ENCODE measurements at places on chromosomes 5 and 9.

GRCh38 chr5:90557391-90557790, 1.2 kb upstream of the ADGRV1 start:
- no peak for DNase-seq

- no peak for DNase-seq
Measured at GRCh38 chr5:163345216-163345615, 92.2 kb upstream of the CCNG1 start.

- DNase-seq, result peak; percentile 31
Measured at GRCh38 chr9:13013991-13014883, 239.4 kb downstream of the LURAP1L start.

GRCh38 chr9:8760000-8760767, 960.6 kb upstream of the DMAC1 start:
- no peak for DNase-seq

DNA sequence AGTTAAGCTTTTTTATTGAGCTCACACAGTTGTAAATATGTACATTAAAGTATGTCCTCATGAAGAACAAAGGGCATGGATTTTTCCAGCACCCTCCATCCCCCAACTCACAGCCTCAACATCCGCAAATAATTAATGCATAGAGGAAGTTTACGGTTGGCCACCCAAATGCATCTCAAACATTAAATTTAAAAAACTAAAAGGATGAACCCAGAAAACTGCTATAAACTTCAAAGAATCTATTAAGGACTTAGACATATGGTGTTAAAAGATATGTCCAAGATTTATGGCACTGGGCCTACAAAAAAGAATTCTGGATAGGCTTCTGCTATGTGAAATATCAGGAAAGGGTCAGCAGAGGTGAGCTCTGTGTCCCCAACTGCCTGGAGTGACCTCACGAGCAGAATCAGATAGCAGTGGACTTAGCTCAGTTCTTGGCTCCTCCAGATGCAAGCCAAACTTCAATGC, 54.0 kb upstream of the TNC start:
- no peak for DNase-seq

- no peak for DNase-seq
Measured at GRCh38 chr9:91734371-91734981, 215.6 kb downstream of the ROR2 start.

DNA sequence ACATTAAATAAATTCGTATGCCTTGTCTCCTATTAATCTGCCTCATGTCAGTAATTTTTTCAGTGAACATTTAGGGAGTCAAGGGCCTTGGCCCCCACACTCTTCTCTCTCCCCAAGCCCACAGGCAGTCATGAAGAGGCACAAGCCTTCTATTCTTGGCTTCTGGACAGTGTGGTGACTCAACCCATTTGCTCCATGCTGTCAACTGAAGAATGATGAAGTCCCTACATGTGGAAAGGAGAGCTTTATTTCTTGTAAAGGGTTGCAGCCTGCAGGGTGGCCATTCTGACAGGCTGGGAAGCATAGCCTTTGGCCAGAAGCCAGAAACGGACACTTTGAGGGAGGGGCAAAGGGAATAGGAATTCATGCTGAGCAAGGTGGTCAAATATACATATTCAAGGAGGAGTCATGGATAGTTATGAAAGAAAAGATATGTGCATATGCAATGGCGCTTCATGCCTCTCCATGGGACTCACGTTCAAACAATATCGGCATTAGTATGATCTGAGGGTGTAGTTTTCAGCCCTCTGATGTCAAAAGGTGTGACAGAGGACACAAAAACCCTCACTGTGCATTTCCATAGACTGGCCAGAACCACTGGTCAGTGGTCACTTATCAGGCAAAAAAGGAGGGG, 31.3 kb downstream of the ANKRA2 start:
- DNase-seq, result no peak

- no peak for DNase-seq
Measured at GRCh38 chr5:138653502-138653901, 78.3 kb upstream of the HSPA9 start.

DNA sequence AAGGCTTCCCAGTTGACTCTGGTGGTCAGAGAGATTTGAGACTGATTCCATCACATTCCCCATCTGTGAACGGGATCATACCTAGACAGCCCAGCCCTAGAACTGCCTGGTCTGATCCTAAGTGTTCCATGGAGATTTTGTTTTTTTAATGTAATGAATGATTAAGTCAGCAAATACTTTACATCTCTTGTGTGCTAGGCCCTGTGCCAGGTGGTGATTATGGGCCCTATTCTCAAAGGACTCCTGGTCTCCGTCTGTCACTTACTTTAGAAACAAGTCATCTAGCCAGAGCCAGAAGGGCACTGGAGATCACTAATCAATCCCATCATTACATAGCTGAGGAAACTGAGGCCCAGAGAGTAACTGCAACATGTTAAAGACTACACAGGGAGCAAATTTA, 1.1 kb upstream of the GPX3 start:
- DNase-seq, result no peak

GRCh38 chr9:33117796-33118195, 41.3 kb upstream of the SMU1 start:
- no peak for DNase-seq

DNA sequence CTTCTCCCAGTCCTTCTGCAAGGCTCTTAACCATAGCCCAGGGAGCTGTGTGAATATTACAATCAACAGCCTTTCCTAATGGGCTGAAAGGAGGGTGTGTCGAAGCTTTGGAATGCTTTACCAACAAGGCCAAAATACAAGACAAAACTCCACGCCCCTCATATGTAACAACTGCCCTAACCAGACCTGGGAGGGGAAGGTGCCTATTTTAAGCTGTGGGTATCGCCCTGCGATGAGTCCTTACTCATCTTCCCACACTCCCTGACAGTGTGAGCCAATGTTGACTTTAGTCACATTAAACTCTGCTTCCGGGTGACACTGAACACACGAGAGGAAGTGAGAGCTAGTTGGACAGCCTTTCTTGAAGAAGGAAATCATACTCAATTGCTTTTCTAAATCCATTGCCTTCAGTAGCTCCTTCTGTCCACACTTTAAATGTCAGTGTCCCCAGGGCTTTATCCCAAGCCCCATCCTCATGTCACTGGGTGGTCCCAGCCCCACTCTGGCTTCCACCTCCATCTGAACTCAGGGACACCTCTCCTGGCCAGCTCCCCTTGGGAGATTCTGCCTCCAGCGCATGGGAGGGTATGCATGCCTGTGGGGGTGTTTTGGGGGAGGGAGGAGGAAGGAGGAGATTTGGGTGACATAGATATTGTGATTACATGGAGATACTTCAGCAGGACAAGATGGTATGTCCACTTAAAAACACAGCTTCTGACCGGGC, 6.5 kb upstream of the TBC1D9B start:
- no peak for DNase-seq

GRCh38 chr9:84756731-84757130, 87.2 kb downstream of the NTRK2 start:
- DNase-seq, result no peak

DNA sequence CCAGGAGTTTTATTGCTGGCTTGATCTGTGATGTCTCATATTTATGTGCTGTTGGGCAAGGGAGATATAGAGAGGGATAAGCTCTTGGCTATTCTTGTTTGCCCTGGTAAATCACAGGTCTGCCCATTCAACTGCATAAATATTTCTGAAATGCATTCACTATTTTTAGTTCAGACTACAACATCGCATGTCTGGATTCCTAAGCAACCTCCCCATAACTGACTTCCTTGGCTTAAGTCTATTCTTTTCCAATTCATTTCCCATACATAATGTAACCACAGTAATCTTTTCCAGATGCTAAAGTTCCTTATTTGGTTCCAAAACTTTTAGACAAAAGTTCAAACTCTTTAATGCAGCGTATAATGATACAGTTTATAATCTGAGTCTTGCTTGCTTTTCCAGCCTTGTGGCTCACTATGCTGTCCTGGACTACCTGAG, 321.4 kb upstream of the ACTBL2 start:
- peak; percentile 90 for DNase-seq

- no peak for DNase-seq
Measured at GRCh38 chr5:113548396-113548795, 34.9 kb downstream of the YTHDC2 start.

DNA sequence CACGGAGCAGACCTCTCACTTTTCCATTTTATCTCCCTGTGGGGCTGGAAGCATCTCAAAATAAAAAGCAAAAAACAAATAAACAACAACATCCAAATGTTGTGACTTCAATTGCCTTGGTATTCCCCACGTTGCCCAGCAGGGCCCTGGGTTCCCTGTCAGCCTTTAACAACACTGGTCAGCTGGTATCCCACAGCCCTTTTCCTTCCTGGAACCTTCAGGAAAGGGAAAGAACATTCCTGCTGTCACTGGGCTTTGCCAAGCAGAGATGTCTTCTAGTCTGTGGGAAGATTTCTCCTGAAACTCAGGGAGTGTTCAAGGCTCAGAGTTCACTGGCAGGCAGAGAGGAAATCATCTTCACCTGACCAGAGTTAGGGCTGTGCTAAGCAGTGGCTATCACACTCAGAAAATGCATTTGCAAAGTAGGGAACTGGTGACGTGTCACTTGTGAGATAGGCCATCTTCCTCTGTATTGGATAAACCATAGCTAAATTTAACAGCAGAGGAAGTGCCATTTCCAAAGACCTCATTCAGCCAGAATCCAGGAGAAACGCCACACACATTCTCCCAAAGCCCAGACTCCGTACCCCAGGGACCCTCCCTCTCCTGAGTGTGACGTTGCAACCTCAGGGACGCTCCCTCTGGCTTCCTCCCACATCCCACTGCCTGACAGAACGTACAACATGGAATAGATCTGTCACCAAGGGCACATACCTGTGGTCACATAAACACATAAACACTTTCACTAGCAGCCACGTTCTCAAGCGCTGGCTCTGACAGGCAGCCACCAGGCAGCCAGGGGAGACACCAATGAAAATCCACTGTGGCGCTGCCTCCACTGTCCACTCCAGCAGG, 274.0 kb upstream of the DAPK1 start:
- no peak for DNase-seq

- DNase-seq, result no peak
Measured at GRCh38 chr9:125763394-125763801, 16.2 kb downstream of the PBX3 start.

DNA sequence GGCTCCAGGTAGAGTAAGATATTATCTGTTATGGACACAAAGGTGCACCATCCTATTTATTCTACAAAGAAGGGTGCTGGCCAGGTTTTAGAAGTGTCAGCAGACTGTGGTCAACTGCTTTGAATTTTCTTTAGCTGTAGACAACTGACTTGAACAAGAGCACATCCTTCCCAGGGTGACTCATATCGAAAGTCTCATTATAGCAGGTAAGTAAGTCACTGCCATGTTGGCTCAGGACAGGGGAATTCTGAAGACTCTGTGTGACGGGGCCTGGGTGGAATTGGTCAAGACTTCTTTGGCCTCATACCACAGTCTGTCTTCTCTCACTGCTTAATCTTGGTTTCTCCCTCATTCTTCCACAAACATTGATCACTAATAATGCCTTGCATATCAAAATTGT, 214.5 kb upstream of the CDH9 start:
- DNase-seq, result no peak
